HFFc6 (cell line): ENCODE measurements at places on chromosomes 12 and 14. TPM values are rescaled to one million over a fixed set of nuclear protein-coding genes. Genes with fewer than 3 reads are reported as not detected.
A peak's percentile ranks its signal among the peaks of the same experiment; 100 is the strongest.

CCDC196 gene
- total RNA-seq, result not detected in 3 replicates

CLEC4A gene
- 0.20 to 0.32 TPM (median 0.23 TPM) in 3 replicates for total RNA-seq

AP4S1 gene
- 6.7 to 8.3 TPM (median 7.7 TPM) in 3 replicates for total RNA-seq

HOXC4 gene
- total RNA-seq, result 0.73 TPM in 1 of 3 replicates, not detected in the others

IFI27 gene
- total RNA-seq, result 0.47 TPM in 1 of 3 replicates, not detected in the others

OTX2 gene
- total RNA-seq, result not detected in 3 replicates

- peaks cover 28% of the 10 kb centered on the region for H3K27me3 ChIP-seq
- H3K27ac ChIP-seq, result no peak overlapping the region
- DNase-seq, result no peak
- H3K4me1 ChIP-seq, result peaks cover 20% of the 10 kb centered on the region
- H3K36me3 ChIP-seq, result no peaks in the 10 kb centered on the region
Measured at GRCh38 chr14:76104802-76105355, 46.8 kb upstream of the GPATCH2L start.

DNA sequence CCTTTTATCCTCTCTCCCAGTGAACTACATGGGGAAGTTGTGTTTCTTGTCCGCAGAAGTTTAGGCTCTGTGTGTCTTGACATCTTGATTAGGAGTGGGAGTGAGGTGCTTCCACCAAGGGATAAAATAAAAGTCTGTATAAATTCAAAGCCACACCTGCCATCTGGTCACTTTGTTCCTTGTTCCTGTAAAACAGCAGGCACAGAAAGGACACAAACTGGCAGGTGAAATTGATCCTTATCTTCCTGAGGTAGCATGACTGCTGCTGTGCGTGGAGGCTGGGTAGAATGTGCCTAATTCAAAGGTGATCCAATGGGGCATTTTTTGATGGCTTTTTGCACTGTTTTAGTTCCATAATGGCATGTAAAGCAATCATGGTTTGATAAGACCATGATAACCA, 104.3 kb upstream of the KITLG start:
- DNase-seq, result no peak
- H3K27me3 ChIP-seq, result no peaks in the 10 kb centered on the region
- no peaks in the 10 kb centered on the region for H3K36me3 ChIP-seq
- H3K4me1 ChIP-seq, result no peaks in the 10 kb centered on the region

- DNase-seq, result no peak
- no peak overlapping the region for H3K4me3 ChIP-seq
- no peaks in the 10 kb centered on the region for H3K36me3 ChIP-seq
- no peak overlapping the region for H3K27ac ChIP-seq
- no peaks in the 10 kb centered on the region for H3K4me1 ChIP-seq
Measured at GRCh38 chr12:59240048-59240447, 319.7 kb upstream of the LRIG3 start.

- DNase-seq, result no peak
- H3K4me1 ChIP-seq, result peaks cover 23% of the 10 kb centered on the region
- no peak overlapping the region for H3K27ac ChIP-seq
- no peak overlapping the region for H3K4me3 ChIP-seq
- H3K36me3 ChIP-seq, result peaks cover 45% of the 10 kb centered on the region
- H3K27me3 ChIP-seq, result peaks cover 5% of the 10 kb centered on the region
Measured at GRCh38 chr14:77547512-77548180, 49.0 kb upstream of the ISM2 start.

DNA sequence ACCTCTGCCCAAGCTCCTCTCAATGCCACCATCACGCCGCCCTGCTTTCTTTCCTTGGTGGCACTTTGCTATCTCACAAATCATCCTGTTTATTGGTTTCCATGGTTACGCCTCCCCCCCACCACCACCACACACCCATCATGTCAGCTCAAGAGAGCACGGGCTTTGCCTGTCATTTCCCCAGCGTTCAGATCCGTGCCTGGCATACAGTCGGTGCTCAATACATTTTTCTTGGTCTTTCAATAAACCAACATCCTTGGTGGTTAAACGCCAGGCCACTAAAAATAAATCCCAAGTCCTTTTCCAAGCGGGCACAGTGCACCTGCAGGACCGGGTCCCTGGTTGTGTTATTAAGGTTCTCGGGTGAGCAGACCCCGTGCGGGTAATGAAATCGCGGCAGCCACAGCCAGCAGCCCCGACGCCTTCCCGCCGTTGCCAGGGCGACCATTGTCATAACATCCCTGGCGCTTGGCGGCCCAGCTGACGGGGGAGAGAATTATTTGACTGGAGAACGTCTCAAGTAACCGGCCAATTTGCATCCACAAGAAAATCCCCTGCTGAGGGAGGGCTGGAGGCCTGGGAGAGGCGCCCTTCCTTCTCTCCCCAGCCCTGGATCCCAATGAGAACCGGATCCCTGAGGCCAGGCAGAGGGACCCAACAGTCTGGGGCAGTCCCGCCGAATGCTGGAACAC, 92.9 kb downstream of the KSR2 start:
- H3K27ac ChIP-seq, result peak overlapping the region; percentile 57; the same call in 1 of the 2 replicates
- peaks cover 4% of the 10 kb centered on the region; the same call in 1 of the 2 replicates for H3K27me3 ChIP-seq
- no peak overlapping the region for H3K4me3 ChIP-seq
- H3K4me1 ChIP-seq, result peaks cover 6% of the 10 kb centered on the region; the same call in 1 of the 2 replicates
- no peak for DNase-seq
- no peaks in the 10 kb centered on the region for H3K36me3 ChIP-seq

- peaks cover 2% of the 10 kb centered on the region; the same call in 1 of the 2 replicates for H3K27me3 ChIP-seq
- no peak overlapping the region for H3K27ac ChIP-seq
- H3K36me3 ChIP-seq, result no peaks in the 10 kb centered on the region
- H3K4me3 ChIP-seq, result no peak overlapping the region
Measured at GRCh38 chr12:49070971-49071370, 1.2 kb upstream of the RHEBL1 start.

- H3K4me1 ChIP-seq, result no peaks in the 10 kb centered on the region
- H3K36me3 ChIP-seq, result no peaks in the 10 kb centered on the region
- DNase-seq, result no peak
- H3K4me3 ChIP-seq, result no peak overlapping the region
Measured at GRCh38 chr12:49882248-49882850, 21.4 kb downstream of the FAIM2 start.

- H3K27ac ChIP-seq, result peak overlapping the region; percentile 79
- peaks cover 44% of the 10 kb centered on the region for H3K4me1 ChIP-seq
- peaks cover 7% of the 10 kb centered on the region for H3K36me3 ChIP-seq
- H3K27me3 ChIP-seq, result no peaks in the 10 kb centered on the region
- peak; percentile 50 for DNase-seq
- peak overlapping the region; percentile 33 for H3K4me3 ChIP-seq
Measured at GRCh38 chr12:93387780-93388179, 10.1 kb downstream of the NUDT4 start.

- peaks cover 32% of the 10 kb centered on the region for H3K4me1 ChIP-seq
- peaks cover 37% of the 10 kb centered on the region for H3K36me3 ChIP-seq
- DNase-seq, result no peak
- H3K27ac ChIP-seq, result peak overlapping the region; percentile 69
- no peak overlapping the region for H3K4me3 ChIP-seq
Measured at GRCh38 chr12:109968032-109968420, 28.1 kb downstream of the GIT2 start.

- peaks cover 11% of the 10 kb centered on the region for H3K4me1 ChIP-seq
- no peaks in the 10 kb centered on the region; the same call in 1 of the 2 replicates for H3K36me3 ChIP-seq
- no peaks in the 10 kb centered on the region; the same call in none of the 2 replicates for H3K27me3 ChIP-seq
- peak; percentile 96 for DNase-seq
Measured at GRCh38 chr14:100747021-100747586, 20.4 kb downstream of the DLK1 start.

DNA sequence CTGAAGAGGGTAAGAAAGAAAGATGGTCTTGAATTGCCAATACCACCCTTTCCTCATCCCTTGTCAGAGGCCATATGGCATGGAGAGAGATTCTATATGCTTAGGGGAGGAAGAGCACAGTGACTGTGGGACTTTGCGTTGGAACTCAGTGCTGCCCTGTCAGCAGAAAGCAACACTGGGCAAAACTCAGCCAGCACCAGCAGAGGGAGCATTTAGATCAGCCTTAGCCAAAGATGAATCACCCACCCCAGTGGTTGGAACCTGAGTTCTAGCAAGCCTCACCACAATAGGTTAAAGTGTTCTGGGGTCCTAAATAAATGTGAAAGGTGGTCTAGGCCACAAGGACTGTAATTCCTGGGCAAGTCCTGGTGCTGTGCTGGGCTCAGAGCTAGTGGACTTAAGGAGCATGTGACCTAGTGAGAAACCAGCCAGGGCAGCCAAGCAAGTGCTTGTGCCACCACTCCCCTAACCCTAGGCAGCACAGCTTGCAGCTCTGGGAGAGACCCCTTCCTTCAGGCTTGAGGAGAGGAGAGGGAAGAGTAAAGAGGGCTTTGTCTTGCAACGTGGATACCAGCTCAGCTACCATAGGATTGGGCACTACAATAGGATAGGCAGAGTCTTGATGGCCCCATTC, 11.4 kb upstream of the BCAT1 start:
- H3K4me3 ChIP-seq, result no peak overlapping the region
- peak; percentile 50 for DNase-seq
- no peaks in the 10 kb centered on the region for H3K4me1 ChIP-seq

DNA sequence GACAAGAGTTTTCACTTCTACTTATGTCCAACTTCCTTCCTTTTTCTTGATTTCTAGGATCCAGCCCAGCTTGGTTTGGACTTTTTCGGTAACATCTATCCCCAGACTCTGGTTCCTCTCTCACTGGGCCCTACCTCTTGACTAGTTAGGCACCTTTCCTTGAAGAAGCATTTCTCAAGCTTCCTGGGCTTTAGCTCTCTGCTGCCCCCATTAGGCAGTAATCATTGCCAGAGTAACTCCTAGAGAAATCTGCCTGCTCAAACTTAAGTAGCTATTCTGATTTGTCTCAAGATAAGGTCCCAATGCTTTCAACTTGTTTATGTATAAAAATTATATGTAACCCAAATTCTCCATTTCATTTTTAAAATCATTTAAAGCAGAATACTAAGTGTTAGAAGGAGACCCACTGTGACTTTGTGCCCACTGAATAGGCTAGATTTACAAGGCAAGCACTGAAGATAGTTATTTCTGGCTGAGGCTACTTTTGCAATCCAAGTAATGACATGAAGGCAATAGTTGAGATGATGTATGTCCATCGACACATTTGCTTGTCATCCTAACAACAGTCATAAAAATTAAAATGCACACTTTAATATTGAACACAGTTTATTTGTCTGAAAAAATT, 275.0 kb upstream of the G2E3 start:
- DNase-seq, result peak; percentile 41
- no peak overlapping the region for H3K27ac ChIP-seq
- no peaks in the 10 kb centered on the region for H3K36me3 ChIP-seq
- peaks cover 11% of the 10 kb centered on the region for H3K4me1 ChIP-seq

DNA sequence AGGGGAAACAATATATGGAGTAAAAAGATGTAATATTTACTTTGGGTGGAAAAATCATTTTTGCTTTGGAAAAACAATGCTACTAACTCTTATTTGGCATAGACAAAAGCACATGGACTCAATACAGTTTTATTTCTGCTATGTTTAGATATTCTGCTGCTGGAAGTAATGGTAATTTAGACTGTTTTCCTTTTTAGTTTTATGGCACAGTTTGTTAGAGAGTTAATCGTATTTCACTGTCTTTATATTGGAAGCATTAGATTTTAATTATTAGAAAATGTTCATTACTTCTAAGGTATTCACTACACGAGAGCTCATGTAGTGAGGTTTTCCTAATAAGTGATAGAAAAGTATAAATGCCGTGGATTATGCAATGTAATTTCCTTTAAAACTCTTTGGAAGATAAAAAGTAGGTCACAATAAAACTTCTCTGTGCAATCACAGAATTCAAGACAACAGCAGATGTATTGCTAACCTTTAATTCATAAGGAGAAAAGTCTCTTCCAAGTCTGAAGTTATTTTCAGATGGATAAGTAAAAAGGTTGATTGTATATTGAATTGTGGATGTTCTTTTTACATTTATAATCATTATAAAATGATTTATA, 851.8 kb downstream of the TMTC2 start:
- H3K27ac ChIP-seq, result no peak overlapping the region
- H3K4me3 ChIP-seq, result no peak overlapping the region
- peaks cover 1% of the 10 kb centered on the region; the same call in 1 of the 2 replicates for H3K27me3 ChIP-seq
- no peaks in the 10 kb centered on the region for H3K4me1 ChIP-seq
- DNase-seq, result no peak

- no peaks in the 10 kb centered on the region for H3K27me3 ChIP-seq
- peaks cover 28% of the 10 kb centered on the region for H3K4me1 ChIP-seq
- H3K4me3 ChIP-seq, result no peak overlapping the region
- peaks cover 34% of the 10 kb centered on the region for H3K36me3 ChIP-seq
- peak overlapping the region; percentile 42 for H3K27ac ChIP-seq
- no peak for DNase-seq
Measured at GRCh38 chr12:128791395-128792322, 32.1 kb downstream of the SLC15A4 start.

DNA sequence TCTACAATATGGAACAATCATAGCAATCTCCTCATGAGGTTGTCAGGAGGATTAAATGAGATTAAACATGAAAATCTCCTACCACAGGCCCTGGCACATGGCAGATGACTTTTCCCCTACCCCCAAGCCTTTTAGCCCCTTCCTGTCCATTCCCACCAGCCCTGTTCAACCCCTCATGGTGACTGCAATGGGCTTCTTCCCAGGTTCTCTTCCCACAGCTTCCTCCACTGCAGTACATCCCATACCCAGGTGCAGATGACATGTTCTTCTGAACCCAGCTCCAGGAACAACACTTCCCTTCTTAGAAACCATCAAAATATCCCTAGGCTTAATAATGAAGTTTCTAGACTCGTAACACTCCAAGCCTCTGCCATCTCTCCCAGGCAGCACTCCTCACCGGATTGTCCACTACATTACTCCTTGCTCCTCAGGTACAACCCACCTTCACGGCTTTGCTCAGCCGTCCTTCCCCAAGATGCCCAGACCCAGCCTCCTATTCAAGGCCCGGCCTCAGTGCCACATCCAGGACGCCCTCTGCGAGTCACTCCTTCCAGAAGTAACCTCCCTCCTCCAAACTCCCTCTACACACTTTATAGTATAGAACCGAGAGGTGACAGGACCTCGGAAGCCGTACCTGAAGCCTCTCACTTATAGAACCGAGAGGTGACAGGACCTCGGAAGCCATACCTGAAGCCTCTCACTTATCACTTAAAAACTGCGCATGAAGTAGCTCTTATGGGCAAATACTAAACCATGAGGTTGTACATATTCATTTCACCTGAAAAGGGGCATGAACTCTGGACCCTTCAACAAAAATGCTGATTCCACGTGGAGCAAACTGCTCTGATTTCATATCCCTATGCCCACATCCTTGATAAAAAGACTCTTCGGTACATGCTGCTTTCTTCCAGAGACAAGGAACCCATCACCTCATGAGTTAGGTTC, 1.5 kb downstream of the CRACR2A start:
- no peak overlapping the region for H3K27ac ChIP-seq
- H3K4me1 ChIP-seq, result peaks cover 6% of the 10 kb centered on the region; the same call in 1 of the 2 replicates
- DNase-seq, result no peak
- H3K27me3 ChIP-seq, result peaks cover 23% of the 10 kb centered on the region
- no peak overlapping the region for H3K4me3 ChIP-seq
